ENCODE measurements at places on chromosomes 1 and 21.
A peak's percentile ranks its signal among the peaks of the same experiment; 100 is the strongest.

DNA sequence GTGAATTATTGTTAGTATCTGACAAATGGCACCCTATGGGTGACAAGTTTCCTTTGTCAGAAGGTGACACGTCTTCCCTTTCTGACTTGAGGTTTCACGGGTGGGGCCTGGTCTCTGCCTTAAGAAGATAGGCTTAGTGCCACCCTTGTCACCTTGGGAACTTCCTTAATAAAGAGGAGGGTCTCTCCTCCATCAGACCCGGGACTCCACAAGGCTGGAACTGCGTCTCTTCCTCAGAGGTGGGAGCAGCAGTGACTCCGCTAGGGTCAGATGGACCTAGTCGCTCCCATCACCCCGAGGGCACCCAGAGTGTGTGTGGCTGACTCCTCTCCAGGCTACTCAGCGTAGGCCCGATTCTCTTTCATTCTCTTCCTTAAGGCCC is 774 bp upstream of the WDTC1 start:
- DNase-seq: peak; percentile 5

DNA sequence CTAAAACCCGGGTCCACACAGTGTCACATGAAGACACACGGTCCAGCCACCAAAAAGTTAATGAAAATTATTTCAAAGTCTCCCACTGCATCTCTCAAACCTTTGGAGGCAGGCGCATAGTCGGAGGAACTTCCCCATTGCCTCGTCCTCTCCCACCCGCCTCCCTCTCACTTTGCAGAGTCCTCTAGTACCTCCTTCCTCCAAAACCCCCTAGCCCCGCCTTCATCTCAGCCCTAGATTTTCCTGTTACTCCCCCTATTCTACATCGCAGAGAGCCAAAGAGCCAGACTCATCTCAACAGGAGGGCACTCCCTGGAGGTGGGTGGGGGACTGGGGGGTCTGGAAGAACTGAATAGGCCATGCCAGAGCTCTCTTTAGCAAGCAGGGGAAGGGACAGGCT is 79.3 kb downstream of the DISP3 start:
- DNase-seq: no peak

DNA sequence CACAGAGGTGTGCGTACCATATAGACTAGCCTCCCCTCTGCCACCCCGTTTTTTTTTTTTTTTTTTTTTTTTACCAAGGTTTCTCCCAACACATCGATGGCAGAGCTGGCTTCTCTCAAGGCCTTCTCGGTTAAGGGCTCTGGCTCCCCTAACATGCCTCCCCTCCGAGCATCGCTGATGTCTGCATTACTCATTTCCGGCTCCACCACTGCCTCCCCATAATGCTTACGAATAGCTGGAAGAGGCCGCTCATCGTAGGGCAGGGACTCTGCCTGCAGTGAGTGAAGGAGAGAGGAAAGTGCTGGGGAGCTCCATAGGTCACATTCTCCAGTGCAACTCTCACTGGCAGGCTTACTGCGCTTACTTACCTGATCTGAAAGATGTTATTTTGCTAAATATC is 20.6 kb downstream of the CEP104 start:
- no peak for DNase-seq

- no peak for DNase-seq
These were observed 60.3 kb downstream of the KCNJ6 start for GRCh38 chr21:37855647-37856625.

- DNase-seq: no peak
These were observed 21.8 kb downstream of the PSMB2 start for GRCh38 chr1:35619237-35620121.

DNA sequence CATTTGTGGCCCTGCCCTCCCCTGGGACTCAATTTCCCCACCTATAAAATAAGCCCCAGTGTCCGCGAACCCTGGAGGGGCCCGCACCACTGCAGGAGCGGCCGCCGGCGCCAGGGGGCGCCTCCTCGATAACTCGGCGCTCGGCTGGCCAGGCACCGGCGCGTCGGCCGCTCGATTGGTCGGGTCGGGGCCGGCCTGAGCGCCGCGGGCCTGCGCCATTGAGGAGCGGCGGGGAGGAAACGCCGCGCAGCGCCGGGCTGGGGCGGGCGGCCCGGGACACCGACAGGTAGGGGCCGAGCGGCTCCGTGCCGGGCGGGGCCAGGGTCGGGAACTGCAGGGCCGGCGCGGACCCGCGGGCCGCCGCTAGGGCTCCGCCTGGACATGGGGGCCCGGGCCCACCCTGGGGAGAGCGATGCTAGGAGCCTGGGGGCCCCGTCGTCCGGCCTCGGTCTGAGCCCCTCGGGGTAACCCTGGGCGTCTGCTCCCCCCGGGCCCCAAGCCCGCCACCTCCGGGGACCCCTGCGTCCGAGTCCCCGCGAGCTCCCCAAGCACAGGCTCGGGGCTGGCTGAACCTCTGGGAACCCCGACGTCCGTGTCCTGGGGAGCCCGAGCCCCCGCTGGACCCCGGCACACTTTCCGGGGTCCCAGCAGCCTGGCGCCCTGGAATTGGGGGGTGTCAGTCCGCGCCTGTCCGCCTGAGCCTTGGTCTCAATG is at the start of gene VPS13D:
Gene VPS13D (plus strand): TSS at position 196 of the 714 bp plus-strand sequence. CDS start 4,237 bp downstream, outside the sequence.
- peak; percentile 75 for DNase-seq

DNA sequence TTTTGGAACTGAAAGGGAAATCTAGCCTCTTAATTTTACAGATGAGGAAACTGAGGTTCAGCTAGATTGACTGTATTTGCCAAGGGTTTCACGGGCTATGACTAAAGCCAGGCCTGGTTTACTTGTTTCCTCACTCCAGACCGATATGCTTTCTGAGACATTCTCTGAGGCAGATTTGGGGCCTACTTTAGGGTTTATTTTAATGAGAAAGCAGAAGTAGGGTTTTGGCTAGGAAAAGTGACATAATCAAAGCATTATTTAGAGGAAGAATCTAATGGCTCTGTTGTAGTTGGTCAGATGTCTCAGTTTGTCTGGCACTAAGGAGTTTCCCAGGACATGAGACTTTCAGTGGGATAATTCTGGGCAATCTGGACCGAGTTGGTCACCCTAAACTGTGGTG is 1.5 kb upstream of the RPTN start:
- DNase-seq: no peak

- DNase-seq: no peak
These were observed 18.3 kb upstream of the NPPB start for GRCh38 chr1:11877074-11877473.

GRCh38 chr21:44518686-44519085 is 21.3 kb downstream of the KRTAP10-1 start:
- no peak for DNase-seq

DNA sequence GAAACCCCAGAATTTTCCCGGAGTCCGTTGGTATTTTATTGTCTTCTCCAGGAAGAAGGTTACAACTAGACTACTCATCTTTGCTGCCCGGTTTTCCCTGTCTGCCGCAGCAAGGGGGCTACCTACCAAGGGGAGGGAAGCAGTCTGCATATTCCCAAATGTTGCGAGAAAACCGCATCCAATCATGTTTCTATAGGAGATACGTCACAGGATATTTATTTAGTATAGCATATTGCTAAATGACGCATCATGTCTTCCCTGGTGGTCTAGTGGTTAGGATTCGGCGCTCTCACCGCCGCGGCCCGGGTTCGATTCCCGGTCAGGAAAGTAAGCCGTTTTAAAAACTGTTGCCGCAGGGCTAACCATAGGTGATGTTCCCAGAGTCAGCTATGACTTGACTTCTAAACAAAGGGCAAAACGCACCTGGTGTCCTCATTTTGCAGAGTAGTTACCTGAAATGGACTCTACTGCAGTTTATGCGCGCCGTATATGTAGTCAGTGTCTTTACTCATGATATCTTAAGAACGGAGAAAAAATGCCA is 15.2 kb upstream of the ZNF692 start:
- DNase-seq: peak; percentile 68

GRCh38 chr1:35708441-35708921 is 10.2 kb downstream of the C1orf216 start:
- DNase-seq: no peak

DNA sequence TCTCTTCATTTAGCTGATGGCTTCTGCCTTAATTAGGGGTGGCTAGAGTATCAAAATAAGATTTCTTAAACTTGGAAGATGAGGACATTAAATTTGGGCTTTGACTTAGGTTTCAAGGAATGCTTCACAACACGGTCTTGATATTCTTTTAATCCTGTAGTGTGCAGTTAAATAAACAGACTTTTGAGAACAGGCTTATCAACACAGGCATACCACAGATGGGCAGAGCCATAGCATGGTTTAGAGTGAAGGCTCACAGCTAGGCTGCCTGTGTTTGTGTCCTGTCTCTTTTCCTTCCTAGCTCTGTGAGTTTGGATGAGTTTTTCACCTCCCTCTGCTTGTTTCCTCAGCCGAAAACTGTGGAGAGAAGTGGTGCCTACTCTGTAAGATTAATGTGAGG is 102.3 kb upstream of the IPO9 start:
- DNase-seq: no peak

GRCh38 chr1:244138399-244138798 is 87.3 kb downstream of the ZBTB18 start:
- DNase-seq: no peak

- no peak for DNase-seq
These were observed 49.4 kb downstream of the PTPRU start for GRCh38 chr1:29285771-29286170.

DNA sequence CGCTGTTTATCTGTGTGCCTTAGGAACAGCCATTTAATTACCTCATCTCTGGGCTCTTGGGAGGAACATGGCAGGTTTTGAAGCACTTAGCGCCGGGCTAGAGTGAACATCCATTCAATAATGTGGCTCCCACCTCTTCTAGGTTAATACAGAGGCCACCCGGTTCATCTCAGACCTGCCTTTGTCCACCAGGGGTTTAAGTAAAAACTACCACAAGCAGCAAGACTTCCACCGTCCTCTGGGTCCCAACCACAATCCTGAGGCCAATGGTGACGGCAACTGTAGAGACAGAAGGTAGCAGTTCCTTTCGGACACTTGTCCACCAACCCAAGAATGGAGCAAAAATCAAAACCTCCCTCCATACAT is 924 bp upstream of the DDOST start:
- DNase-seq: no peak

DNA sequence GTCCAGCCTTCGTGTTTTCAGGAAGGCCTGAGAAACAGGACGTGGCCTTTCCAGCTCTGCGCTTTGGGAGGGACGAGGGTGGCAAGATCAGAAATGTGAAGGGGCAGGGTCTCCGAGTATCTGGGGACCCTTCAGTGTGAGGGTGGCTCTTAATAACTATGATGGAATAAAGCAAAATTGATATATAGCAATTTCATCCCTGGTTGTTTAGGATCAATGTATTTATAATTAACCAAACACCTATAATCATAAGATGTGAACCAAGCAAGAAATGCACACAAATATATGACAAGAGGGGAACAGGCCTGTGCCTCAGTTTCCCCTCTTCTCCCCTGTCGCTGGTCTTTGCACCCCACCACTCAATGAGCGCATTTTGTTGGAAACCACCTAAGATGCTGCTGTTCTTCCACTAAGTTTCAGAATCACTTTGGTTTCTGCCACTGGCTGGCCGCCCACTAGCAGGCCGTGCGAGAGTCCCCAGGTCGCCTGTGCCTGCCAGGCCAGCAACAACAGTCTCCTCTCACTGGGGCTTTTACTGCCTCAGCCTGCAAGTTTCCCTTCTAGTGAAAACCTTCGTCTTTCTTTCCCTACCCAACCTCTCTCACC is 36.6 kb downstream of the UBASH3A start:
- DNase-seq: no peak
